ENCODE measurements at places on chromosomes 5 and 9. TPM values are rescaled to one million over a fixed set of nuclear protein-coding genes. Genes with fewer than 3 reads are reported as not detected.

SAXO1 gene
- not detected for total RNA-seq

TPPP gene
- total RNA-seq, result 5.4 TPM

IL4 gene
- total RNA-seq, result not detected

HTR4 gene
- total RNA-seq, result not detected

TAF11L4 gene
- not detected for total RNA-seq

SHISAL2B gene
- total RNA-seq, result not detected

DMXL1 gene
- 11.2 TPM for total RNA-seq

RECK gene
- total RNA-seq, result 6.0 TPM

PDE8B gene
- 2.0 TPM for total RNA-seq

SLC6A19 gene
- total RNA-seq, result 0.32 TPM

SPINK13 gene
- 0.31 TPM for total RNA-seq

MEGF10 gene
- not detected for total RNA-seq

ANGPTL2 gene
- not detected for total RNA-seq

AGXT2 gene
- not detected for total RNA-seq

SV2C gene
- total RNA-seq, result not detected

PCDHGA7 gene
- total RNA-seq, result 0.95 TPM

NEUROG1 gene
- not detected for total RNA-seq

AIF1L gene
- 2.1 TPM for total RNA-seq

SLC28A3 gene
- total RNA-seq, result 0.02 TPM

TLN1 gene
- total RNA-seq, result 113 TPM

PCDHGB2 gene
- 0.11 TPM for total RNA-seq

KIF27 gene
- total RNA-seq, result 1.5 TPM

GTF3C4 gene
- total RNA-seq, result 16.8 TPM
